ENCODE measurements at places on chromosomes 5 and 9.
A peak's percentile ranks its signal among the peaks of the same experiment; 100 is the strongest.

GRCh38 chr9:27352457-27353165 is 55.7 kb upstream of the EQTN start:
- no peak for DNase-seq

GRCh38 chr5:5188376-5189050 is 48.4 kb downstream of the ADAMTS16 start:
- peak; percentile 53 for DNase-seq

- DNase-seq = no peak
These were observed 380.5 kb downstream of the SLCO4C1 start for GRCh38 chr5:101915554-101915953.

DNA sequence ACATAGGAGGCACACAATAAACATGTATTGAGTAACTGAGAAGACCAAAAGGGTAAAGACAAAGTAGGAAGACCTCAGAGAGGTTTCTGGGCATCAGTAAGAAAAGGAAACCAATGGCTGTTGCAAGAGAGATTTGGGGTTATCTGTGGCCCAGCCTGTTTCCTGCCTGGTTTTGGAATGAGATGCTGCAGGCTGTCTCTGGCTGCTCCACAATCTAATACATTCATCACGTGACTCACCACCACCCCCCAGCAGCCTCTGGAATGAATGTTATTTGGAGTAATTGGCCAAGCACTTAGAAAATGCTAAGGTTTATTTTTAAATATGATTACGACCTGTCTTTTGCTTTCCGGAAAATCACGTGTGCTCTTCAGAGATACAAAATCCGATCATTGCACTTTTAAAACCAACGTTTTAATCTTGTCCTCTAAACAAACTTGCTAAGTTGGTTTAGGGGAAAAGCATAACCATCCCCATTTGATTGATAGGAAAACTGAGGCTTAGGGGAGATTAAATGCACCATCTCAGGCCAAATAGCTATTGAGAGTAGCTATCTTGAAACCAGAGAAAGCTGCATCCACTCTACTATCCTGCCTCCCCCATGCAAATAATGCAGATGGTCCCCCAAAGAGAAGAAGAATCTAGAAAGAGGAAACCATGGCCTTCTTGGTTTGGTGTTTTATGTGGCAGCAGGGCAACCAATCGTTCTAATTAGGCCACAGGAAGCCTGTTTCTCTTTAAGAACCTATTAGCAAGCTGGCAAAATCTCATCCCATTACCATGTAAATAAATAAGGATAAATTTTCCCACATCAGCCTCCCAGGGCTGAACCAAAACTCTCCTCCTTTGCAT is 151.8 kb upstream of the ADRA1B start:
- DNase-seq = no peak

DNA sequence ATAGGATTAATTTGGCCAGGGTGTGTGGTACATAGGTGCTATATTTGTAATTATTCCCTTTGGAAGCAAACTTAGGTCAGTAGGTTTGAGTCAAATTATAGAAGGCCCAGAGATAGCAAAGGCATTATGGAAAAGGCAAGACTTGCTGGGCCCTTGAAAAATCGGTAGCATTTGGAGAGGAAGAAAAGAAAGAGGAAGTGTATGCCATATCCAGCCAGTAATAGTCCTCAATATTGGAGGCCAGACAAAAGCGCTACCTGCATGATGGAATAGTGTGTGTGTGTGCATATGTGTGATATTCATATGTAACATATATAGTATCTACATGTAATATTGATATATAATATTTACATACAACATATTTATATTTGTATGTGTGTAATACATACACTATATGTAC is 146.1 kb downstream of the GHR start:
- DNase-seq = no peak

GRCh38 chr9:110199643-110200042 is 8.3 kb downstream of the C9orf152 start:
- DNase-seq = no peak

GRCh38 chr9:126156898-126157297 is 169.7 kb upstream of the MVB12B start:
- no peak for DNase-seq

DNA sequence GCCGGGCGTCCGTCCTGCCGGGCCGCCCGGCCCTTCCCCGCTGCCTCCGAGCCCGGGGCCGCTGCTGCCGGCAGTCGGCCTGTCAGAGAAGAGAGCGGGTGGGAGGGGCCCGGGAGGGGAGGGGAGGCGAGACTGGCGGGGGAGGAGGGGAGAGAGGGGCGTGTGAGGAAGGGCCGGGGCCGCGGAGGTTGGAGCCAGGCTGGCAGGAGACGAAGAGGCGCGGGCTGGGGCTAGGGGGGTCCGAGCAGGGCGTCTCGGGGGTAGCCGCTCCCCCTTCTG is 570 bp downstream of the CREBRF start:
- DNase-seq = peak; percentile 74

- no peak for DNase-seq
These were observed 65.2 kb downstream of the RAI14 start for GRCh38 chr5:34721327-34721726.

GRCh38 chr5:149301744-149302380 is 30.2 kb downstream of the AFAP1L1 start:
- DNase-seq = no peak

GRCh38 chr5:139745800-139746690 is 49.6 kb upstream of the PSD2 start:
- DNase-seq = no peak

DNA sequence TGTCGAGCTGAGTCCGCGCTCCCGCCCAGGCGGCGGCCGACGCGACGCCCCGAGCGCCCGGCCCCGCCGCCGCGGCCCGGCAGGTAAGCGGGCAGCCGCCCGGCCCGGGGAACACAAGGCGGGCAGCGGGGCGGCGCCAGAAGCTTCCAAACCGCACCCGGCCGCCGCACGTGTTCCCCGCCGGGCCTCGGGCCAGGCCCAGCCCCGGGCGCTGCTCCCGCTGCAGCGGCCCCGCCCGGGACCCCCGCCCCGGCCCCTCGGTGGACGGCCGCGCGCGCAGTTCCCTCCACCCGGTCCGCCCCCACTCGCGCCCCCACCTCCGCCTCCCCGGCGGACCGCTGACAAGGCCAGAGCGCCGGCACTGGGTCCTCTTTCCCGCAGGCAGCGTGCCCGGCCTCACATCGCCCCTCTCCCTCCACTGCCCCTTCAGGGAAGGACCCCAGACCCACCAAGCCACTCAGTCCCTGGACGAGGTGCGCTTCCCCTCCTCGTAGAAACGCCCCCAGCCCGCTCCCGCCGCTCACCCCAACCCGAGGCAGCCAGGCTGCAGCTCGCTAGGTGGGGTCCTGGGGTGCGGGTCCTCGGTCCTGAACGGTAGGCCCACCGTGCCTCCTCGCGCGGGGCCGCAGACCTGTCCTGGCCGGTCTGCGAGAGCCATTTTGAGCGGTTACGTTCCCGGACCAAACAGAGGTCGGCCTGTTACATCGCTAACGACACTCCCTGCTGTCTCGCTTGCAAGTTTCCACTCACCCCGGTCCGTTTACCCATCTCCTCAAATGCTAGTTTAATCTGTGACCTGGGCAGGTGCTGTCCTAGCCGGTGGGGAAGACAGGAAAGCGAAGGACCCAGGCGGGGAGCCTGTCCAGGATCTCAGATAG is 475 bp downstream of the WDR5 start:
- DNase-seq = no peak

DNA sequence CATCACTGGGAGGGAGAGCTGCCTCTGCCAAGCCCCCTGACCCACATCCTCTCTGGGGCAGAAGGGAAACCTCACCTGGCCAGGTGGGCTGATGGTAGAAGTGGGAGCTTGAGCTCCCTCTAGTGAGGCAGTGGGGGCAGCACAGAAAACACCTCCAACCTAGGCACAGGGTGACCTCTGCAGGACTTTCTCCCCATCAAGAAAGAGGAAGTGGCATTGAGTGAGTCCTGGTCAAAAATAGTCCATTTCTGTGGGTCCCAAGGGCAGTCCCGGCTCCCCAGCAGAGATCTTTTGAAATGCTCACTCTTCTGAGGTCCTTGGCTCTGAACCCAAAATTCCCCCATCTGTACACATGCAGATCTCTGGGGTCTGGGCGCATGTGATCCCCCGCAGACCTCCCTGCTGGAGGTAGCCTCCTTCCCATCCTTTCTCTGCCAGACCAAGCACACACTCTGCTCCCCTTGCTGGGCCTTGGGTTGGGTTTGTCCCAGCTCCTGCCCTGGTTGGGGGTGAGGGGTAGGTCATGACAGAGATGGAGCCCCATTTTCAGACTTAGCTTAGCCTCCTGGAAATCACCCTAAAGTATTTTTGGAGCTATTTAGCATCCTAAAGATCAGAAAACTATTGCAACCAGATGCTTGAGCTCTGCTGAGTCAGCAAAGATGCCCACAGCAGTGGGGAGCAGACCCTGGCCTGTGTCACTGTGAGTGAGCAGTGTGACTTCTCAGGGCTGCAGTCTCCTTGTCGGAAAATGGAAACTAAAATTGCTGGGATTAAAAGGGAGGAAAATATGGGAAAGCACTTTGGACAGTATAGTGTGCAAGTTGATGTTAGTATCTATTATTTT is 41.6 kb upstream of the LCP2 start:
- no peak for DNase-seq

DNA sequence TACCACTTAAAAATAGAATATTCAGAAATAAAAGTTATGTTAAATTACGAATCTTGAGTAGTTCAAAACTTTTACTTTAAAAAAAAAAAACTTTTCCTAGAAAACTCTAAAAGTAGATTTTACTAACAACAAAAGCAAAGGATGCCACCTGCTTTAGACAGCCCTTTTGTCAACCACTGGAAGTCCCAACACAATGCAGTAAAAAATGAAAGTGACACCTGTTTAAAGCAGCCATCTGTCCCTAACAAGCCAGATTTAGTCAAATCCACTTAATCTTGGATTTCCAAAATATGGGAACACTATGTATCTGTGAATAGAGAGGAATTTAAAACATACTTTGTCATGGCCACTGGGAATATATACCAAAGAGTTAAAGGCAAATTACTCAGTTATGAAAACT is 3.8 kb downstream of the RFX3 start:
- no peak for DNase-seq

GRCh38 chr9:104849023-104849422 is 78.9 kb downstream of the ABCA1 start:
- no peak for DNase-seq

- DNase-seq = no peak
These were observed 417.9 kb downstream of the SLCO4C1 start for GRCh38 chr5:101878190-101878589.

- no peak for DNase-seq
These were observed 20.9 kb downstream of the CYFIP2 start for GRCh38 chr5:157286761-157287211.

- DNase-seq = no peak
These were observed 34.2 kb upstream of the TGFBR1 start for GRCh38 chr9:99070681-99071080.

DNA sequence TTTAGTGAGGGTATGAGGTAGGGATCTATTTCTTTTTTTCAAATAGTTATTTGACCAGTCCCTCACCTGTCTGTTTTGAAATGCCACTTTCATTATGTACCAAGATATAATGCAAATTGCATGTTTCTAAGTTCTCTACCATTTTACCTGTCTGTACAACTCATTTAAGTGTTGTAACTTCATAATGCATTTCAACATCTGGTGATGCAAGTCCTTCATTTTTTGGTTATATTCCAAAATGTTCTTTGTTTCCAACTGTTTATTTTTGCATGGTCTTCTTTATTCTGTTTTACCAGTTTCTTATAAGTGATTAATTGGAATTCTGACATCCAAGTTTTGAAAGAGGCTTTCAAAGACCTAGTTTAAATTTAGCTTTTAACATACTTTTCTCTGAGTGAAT is 26.8 kb downstream of the TDRD7 start:
- no peak for DNase-seq

- peak; percentile 74 for DNase-seq
These were observed 3.9 kb downstream of the MEGF9 start for GRCh38 chr9:120710110-120710981.

DNA sequence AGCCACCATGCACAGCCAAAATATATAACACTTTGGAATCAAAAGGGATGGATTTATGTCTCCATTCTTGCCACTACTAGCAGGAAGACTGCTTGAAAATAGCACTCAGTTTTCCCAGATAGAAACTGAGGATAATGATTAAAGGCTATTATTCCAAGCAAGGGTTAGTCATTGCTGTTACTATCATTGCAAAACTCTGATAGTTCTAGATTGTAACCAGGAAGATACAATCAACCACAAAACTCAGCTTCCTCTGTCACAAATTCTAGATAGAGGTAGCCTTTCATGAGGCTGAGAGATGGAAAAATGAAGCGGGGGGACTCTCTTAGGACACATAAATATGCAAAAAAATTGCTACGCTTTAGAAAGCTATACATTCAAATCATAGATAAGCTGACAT is 3.1 kb downstream of the ANXA1 start:
- DNase-seq = no peak

- no peak for DNase-seq
These were observed 575.3 kb downstream of the RAB3C start for GRCh38 chr5:59158165-59158564.

GRCh38 chr9:93809204-93809940 is 145.8 kb downstream of the BARX1 start:
- DNase-seq = no peak

DNA sequence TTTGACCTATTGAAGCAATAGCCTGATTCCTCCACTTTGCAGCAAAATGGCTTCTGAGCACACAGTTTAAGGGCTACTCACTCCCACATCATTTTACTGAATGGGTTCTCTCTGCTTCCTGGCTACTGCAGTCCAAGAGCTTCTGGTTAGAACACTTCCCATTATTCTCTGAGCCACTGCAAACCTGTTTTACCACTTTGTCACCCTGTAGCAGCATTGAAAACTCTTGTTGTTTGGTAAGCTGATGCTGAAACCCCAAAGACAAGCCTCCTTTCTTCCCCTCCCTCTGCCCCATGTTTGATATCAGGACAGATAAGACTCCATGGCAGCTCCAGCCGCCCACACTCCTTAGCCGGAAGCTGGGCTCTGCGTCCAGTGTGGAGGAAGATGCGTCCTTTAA is 84.4 kb upstream of the RARS1 start:
- peak; percentile 68 for DNase-seq

DNA sequence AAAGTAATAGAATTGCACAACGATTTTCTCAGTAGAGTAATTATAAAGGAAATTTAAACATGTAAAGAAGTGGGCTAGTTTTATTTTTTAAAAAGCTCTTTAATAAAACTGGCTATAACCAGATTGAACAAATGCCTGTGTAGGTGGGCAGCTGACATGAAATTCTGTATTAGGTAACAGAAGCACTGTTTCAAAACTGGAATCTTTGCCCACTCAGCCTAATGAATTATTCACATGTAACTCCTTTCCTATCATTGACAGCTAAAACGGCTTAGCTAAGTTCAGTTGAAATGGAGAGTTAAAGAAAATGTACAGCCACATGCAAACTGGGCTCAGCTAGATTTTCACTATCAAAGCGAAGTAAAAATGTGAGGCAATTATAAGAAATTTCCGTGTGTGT is 1300.1 kb upstream of the ACO1 start:
- no peak for DNase-seq

DNA sequence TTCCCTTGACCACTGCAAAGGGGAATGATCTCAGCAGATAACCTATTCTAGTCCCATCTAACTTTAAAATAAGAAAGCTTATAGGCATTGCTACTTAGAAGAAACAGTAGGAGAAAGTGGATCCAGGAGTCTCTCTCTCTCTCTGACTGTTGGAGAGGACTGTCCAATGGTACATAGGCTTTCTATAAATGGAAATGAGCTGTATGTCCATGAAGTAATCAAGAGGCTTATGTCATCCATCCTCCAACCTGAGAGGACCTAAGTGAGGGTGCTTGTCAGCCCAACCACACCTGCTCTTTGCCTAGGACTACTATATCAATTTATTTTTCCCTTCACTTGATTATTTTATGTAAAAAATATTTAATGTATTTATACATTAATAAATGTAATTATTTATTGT is 172.3 kb downstream of the PAPPA start:
- DNase-seq = peak; percentile 85

GRCh38 chr5:8726383-8727036 is 819.4 kb downstream of the SEMA5A start:
- peak; percentile 0 for DNase-seq

GRCh38 chr9:36949466-36949865 is 84.6 kb downstream of the PAX5 start:
- no peak for DNase-seq

Measured in NCI-H2029 (cell line).